MCF 10A (cell line): ENCODE measurements at places on chromosomes 2 and 18. TPM values are rescaled to one million over a fixed set of nuclear protein-coding genes. Genes with fewer than 3 reads are reported as not detected.
A peak's percentile ranks its signal among the peaks of the same experiment; 100 is the strongest.

DNA sequence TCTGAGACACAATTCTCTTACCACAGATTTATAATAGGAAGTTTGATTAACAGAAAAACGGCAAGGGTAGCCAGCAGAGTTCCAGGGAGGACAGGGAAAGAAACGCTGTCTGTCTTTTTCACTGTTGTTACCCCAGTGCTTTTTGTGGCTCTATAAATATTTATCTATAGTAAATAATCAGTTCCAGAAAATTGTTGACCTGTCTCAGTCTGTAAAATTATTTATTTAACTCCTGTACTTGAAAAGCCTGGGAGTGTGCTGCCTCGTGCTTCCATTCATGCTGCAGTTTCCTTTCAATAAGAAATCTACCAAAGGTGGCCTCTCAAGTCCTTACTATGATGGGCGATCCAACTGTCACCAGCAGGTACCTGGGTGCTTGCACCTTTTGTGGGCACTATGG lies 102.9 kb downstream of the ETAA1 start:
- H3K4me1 ChIP-seq: peaks cover 17% of the 10 kb centered on the region
- H3K27me3 ChIP-seq: no peaks in the 10 kb centered on the region
- H3K36me3 ChIP-seq: no peaks in the 10 kb centered on the region
- H3K27ac ChIP-seq: no peak overlapping the region

- H3K36me3 ChIP-seq: peaks cover 12% of the 10 kb centered on the region
- no peaks in the 10 kb centered on the region for H3K27me3 ChIP-seq
- DNase-seq: peak; percentile 89
- H3K4me1 ChIP-seq: peaks cover 10% of the 10 kb centered on the region
- peak overlapping the region; percentile 36 for H3K4me3 ChIP-seq
Measured at GRCh38 chr18:57649556-57650500, 28.2 kb upstream of the NARS1 start.

- no peaks in the 10 kb centered on the region for H3K36me3 ChIP-seq
- no peaks in the 10 kb centered on the region for H3K4me1 ChIP-seq
- H3K27me3 ChIP-seq: no peaks in the 10 kb centered on the region
- no peak overlapping the region for H3K4me3 ChIP-seq
Measured at GRCh38 chr2:54149638-54150441, 34.4 kb downstream of the ACYP2 start.

- H3K4me3 ChIP-seq: no peak overlapping the region
- H3K27ac ChIP-seq: peak overlapping the region; percentile 70
- H3K36me3 ChIP-seq: no peaks in the 10 kb centered on the region
- H3K27me3 ChIP-seq: no peaks in the 10 kb centered on the region
- H3K4me1 ChIP-seq: peaks cover 7% of the 10 kb centered on the region
Measured at GRCh38 chr2:203623661-203624060, 82.8 kb upstream of the CD28 start.

DNA sequence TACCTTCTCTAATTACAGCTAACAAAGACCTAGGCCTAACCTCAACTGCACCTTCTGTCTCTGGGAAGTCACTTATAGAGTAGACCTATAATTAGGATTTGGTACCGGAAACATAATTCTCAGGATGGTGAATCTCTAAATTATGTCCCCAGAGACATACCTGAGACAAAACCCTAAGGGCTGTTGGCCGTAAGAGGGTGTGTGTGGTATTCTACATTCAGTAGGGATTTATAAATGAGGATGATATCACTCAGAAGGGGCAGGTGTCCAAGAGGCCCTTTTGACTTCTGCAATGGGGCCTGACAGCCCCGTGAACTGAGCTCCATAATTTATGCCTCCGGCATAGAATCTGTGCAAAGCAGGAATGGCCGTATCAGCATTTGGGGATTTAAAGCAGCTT lies 13.5 kb upstream of the DARS1 start:
- no peak for DNase-seq
- H3K27me3 ChIP-seq: no peaks in the 10 kb centered on the region
- H3K27ac ChIP-seq: no peak overlapping the region
- no peak overlapping the region for H3K4me3 ChIP-seq

DNA sequence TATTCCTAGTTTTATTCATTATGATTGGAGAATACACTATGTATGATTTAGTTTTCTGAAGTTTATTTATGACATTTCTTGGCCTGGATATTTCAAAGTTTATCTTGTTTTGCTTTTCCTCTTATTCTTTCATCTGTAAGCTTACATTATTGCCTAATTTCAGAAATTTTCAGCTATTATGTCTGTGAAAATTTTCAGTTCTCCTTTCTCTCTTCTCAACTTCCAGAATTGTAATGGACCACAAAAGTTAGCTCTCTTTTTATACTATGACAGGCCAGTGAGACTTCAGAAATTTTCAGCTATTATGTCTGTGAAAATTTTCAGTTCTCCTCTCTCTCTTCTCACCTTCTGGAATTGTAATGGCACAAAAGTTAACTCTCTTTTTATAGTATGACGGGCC lies 97.2 kb upstream of the SCN7A start:
- H3K36me3 ChIP-seq: peaks cover 4% of the 10 kb centered on the region
- DNase-seq: no peak
- no peak overlapping the region for H3K4me3 ChIP-seq
- no peak overlapping the region for H3K27ac ChIP-seq
- no peaks in the 10 kb centered on the region for H3K4me1 ChIP-seq

- H3K27me3 ChIP-seq: no peaks in the 10 kb centered on the region
- DNase-seq: no peak
- no peak overlapping the region for H3K27ac ChIP-seq
- H3K36me3 ChIP-seq: no peaks in the 10 kb centered on the region
- H3K4me1 ChIP-seq: no peaks in the 10 kb centered on the region
Measured at GRCh38 chr18:22726469-22726868, 206.7 kb upstream of the RBBP8 start.

DNA sequence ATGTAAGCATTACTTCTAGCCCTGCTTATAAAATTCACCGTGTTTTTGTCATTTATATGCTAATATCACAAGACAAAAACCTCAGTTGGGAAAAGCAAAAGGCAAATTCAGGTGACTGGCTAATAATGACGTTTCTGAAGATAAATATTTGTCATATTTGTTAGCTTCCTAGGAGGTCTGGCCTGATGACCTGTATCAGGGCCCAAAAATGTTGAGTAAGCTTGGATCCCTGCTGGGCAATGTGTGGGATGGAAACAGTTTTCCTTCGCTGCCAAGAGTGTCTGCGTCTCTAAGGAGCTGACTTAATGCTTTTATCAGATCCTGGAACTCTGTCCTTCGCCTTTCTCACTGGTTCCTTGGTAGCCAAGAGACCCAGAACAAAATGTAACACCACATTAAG lies 230.1 kb upstream of the PXDN start:
- no peaks in the 10 kb centered on the region for H3K27me3 ChIP-seq
- H3K27ac ChIP-seq: no peak overlapping the region
- H3K4me1 ChIP-seq: peaks cover 29% of the 10 kb centered on the region
- no peaks in the 10 kb centered on the region for H3K36me3 ChIP-seq

GRCh38 chr2:18474700-18475099 lies 85.8 kb downstream of the RDH14 start:
- no peak overlapping the region for H3K4me3 ChIP-seq
- no peaks in the 10 kb centered on the region for H3K27me3 ChIP-seq
- no peaks in the 10 kb centered on the region for H3K36me3 ChIP-seq
- DNase-seq: no peak
- peaks cover 13% of the 10 kb centered on the region for H3K4me1 ChIP-seq

DNA sequence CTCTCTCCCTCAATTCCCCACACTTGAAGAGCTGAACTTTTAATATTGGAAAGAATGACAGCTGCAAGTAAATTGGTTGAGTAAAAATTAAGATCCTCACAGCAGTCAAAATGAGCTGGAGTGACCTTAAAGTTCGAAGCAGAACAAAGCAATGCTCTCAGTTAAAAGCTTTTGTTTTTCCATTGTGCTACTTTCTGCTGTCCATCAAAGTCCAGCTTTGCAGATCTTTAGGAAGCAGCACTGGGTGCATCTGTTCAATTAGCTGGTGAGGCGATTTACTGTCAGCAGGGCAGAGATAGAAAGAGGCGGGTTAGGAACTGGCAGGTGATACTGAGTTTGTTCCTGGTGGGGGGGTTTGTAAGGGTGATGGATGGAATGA lies 834.8 kb downstream of the CPS1 start:
- H3K27me3 ChIP-seq: peaks cover 20% of the 10 kb centered on the region
- no peak overlapping the region for H3K27ac ChIP-seq
- H3K4me1 ChIP-seq: no peaks in the 10 kb centered on the region
- no peak overlapping the region for H3K4me3 ChIP-seq

GRCh38 chr2:239601880-239602279 lies 201.1 kb upstream of the HDAC4 start:
- peaks cover 7% of the 10 kb centered on the region for H3K36me3 ChIP-seq
- no peaks in the 10 kb centered on the region for H3K4me1 ChIP-seq
- DNase-seq: no peak
- peaks cover 15% of the 10 kb centered on the region for H3K27me3 ChIP-seq
- no peak overlapping the region for H3K27ac ChIP-seq

- no peak overlapping the region for H3K27ac ChIP-seq
- no peak overlapping the region for H3K4me3 ChIP-seq
- peaks cover 5% of the 10 kb centered on the region for H3K4me1 ChIP-seq
- H3K36me3 ChIP-seq: peaks cover 4% of the 10 kb centered on the region
Measured at GRCh38 chr2:236826606-236827156, 257.1 kb downstream of the ACKR3 start.

DNA sequence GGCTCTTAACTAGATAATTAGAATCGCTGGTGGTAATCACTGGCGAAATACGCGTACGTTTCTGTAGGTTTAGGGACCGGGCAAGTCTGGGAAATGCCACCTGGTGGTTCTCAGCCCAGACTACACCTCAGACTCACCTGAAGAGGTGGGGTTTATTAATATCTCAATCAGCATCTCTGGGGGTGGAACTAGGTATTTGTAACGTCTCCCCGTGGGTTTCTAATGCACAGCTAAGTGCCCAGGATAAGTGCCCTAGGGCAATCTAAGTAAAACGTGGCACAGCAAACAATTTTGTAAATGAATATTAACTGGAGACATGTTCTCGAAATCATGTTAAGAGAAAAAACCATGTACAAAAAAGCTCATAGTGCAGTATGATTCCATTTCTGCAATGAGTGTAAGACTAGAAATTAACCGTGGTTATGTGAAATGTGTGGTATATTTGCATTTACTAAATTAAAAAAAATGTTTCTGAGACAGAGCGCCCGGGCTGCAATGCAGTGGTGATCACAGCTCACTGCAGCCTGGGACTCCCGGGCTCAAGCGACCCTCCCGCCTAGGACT lies 760 bp upstream of the CNOT11 start:
- H3K36me3 ChIP-seq: peaks cover 19% of the 10 kb centered on the region
- peak; percentile 76 for DNase-seq
- H3K27me3 ChIP-seq: no peaks in the 10 kb centered on the region
- peak overlapping the region; percentile 84 for H3K27ac ChIP-seq
- H3K4me1 ChIP-seq: peaks cover 27% of the 10 kb centered on the region

DNA sequence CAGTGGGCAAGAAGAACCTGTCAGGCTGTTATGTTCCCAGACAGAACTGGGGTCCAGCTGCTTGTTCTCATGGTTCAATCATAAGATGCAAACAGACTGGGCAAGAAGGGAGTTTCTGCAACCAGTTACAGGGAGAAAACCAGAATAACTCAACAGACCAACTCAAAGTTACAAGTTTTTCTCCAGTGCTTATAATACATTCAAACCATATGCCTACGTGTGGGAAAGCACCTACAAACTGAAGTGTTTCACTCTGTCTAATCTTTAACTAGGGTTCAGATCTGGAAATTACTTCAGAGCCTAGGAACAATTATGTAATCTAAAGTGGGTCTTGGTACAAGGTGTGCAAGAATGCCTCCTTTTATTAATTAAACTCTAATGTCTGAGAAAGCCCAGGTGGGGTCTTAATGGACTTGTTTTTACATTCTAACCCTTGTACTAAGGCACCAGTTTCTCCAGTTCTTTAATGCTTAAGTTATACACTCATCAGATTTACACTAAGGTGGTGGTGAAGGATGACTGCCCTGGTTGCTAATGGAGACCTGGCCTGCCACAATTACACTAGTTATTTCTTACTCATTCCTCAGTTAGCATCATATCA lies 951.9 kb downstream of the TSN start:
- H3K27me3 ChIP-seq: no peaks in the 10 kb centered on the region
- no peak overlapping the region for H3K27ac ChIP-seq
- H3K36me3 ChIP-seq: no peaks in the 10 kb centered on the region
- no peak for DNase-seq
- no peak overlapping the region for H3K4me3 ChIP-seq
- peaks cover 12% of the 10 kb centered on the region for H3K4me1 ChIP-seq

DNA sequence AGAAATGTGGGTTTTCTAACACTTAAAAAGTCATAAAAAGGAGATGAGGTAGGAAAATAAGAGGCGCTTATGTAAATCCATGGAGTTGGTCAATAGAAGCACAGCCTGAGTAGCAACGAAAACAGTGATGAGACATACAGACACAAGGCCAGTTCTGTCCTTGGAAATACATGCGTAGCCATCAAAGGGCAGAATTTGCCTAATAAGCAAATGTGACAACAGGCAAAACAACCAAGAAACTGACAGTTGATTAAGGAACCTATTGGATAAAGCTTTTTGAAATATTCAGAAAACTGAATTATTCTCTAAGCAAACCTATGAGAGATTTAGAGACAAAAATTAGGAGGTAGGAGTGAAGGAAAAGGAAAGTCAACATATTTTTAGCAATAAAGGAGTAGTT lies 586.3 kb downstream of the PLCL1 start:
- no peaks in the 10 kb centered on the region for H3K4me1 ChIP-seq
- no peak overlapping the region for H3K4me3 ChIP-seq
- H3K36me3 ChIP-seq: no peaks in the 10 kb centered on the region
- no peak for DNase-seq
- no peak overlapping the region for H3K27ac ChIP-seq
- peaks cover 33% of the 10 kb centered on the region for H3K27me3 ChIP-seq

DNA sequence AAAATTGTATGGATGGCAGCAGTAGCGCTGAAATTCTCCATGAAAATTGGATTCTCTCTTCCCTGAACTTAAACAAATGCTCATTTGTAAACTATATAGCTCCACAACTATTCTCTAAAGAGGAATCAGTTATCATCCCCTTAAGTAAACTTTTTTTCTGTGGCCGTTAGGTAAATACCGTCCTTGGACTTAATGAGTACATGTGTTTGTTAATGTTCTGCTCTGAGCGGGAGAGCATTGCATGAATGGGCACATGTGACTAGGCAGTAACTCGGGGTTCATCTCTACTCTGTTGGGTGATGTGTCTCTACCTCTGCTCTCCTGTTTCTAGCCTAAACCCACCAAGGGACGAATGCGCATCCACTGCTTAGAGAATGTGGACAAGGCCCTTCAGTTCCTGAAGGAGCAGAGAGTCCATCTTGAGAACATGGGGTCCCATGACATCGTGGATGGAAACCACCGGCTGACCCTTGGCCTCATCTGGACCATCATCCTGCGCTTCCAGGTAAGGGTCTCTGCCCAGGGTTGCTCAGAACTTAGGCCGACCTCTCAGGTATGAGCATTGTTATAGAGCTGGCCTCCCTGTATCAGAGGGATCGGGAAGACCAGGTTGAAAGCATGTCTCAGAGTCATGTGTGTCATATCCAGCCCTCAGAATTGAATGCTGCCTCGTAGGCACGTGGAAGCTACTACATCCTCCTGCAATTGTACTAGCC lies 111.5 kb upstream of the EML6 start:
- no peak for DNase-seq
- peaks cover 19% of the 10 kb centered on the region for H3K4me1 ChIP-seq
- no peaks in the 10 kb centered on the region for H3K27me3 ChIP-seq
- H3K4me3 ChIP-seq: no peak overlapping the region
- peaks cover 36% of the 10 kb centered on the region for H3K36me3 ChIP-seq

COLEC12 gene
- 0.05 TPM in 1 of 2 replicates, not detected in the other for total RNA-seq

TUBA4B gene
- total RNA-seq: not detected in 2 replicates

MGAT4A gene
- 3.7 and 4.6 TPM in 2 replicates for total RNA-seq

TSPYL6 gene
- total RNA-seq: not detected in 2 replicates

HIBCH gene
- total RNA-seq: 14.7 and 16.2 TPM in 2 replicates

CRACDL gene
- 12.9 and 13.0 TPM in 2 replicates for total RNA-seq

ST6GAL2 gene
- 0.34 and 0.68 TPM in 2 replicates for total RNA-seq

CARF gene
- total RNA-seq: 6.8 and 8.2 TPM in 2 replicates

TDRD15 gene
- total RNA-seq: not detected in 2 replicates

PTPN18 gene
- 34.4 and 43.1 TPM in 2 replicates for total RNA-seq

SKA1 gene
- total RNA-seq: 7.8 and 18.7 TPM in 2 replicates
